Hypothalamus (tissue), 51 donors: ENCODE measurements at places on chromosomes 2 and 18.

GRCh38 chr18:50027996-50028395, 167.0 kb downstream of the MYO5B start:
- DNase-seq = no peak

- no peak for DNase-seq
Observed at GRCh38 chr2:239109041-239109927, 261.4 kb downstream of the TWIST2 start.

DNA sequence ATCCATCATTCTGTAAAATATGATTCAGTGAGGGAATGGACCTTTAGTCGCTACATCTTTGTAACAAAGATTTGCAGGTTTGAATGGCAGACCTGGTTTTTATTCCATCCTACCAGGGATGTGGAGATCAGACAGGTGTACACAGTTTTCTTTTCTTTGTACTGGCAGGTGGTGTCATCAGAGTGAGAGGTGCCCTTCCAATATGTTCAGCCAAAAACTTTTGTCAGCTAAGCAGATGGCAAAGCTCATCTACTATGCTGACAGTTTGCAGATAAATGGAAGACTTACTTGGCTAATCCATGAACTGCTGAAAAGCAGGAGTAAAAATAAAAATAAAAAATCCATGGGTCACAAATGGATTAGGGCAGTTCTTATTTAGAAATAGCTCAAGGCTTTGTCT, 185.5 kb upstream of the DOK6 start:
- no peak for DNase-seq

DNA sequence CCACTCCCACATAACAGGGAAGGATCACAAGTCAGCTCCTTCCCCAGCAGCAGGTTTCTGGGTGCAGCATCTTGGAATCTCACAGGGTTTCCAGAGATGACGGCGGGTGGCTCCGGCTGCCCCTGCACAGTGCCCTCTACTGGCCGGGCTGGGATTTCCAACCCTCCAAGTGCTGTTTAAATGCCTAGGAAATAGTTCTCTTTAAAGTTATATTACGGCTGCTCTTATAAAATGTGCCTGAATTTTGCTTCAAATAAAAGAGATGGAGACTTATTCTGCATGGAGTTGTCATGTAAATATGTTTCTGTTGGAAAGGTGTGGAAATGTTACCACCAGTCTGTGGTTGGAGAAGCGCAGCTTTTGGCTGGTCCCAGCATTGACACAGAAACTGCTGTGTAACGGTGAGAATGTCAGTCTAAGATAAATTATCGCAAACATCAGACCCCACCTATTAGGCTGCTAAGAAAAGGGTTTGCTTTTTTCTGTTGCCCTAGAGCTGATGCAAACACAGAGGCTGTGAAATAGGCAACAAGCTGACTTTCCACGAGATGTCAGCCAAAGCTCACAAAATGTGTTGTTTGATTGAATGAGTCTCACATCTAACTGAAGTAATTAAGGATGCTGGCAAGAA, 3.3 kb upstream of the HJURP start:
- DNase-seq = no peak

GRCh38 chr18:5606951-5607350, 63.2 kb upstream of the EPB41L3 start:
- no peak for DNase-seq

- no peak for DNase-seq
Observed at GRCh38 chr2:120303177-120303576, 42.8 kb upstream of the INHBB start.
